Esophagus squamous epithelium (tissue), 5 donors: ENCODE measurements at places on chromosomes 7 and 10.

- no peak for DNase-seq
Observed at GRCh38 chr7:142939226-142939910, at the start of gene LLCFC1. Gene LLCFC1 (plus strand): TSS chr7:142939484. CDS start chr7:142939622, 138 bp downstream.

DNA sequence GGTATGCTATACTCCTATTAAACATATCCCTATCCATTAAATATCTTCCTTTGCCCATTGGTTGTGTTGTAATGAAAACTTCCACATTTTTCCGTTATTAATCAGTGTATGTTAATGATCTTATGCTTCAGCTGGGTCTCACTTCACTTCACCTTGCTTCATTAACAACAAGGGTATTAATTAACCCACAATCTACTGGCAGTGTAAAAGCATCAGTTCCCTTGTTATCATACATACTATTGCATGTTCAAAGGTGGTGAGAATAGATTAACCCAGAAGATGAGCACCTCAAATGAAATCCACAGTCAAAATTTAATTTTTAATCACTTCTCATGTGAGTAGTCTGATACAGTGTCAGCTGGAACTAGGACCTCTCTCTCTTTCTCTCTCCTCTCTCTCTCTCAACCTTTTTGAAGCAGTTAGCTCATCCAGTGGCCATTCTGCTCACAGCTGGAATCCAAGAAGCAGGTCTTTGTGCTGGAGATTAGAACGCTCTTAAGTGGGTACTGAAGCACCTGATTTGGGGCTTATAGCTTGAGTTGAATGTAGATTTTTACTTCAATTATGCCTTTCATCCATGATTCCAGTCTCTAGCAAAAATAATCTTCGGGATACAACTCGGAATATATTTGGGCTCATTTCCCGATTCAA is 172.3 kb downstream of the RAPGEF5 start:
- DNase-seq = no peak

- DNase-seq = no peak
Observed at GRCh38 chr7:7859411-7859810, 109.2 kb upstream of the GLCCI1 start.

GRCh38 chr7:133295484-133295883 is 42.6 kb downstream of the EXOC4 start:
- no peak for DNase-seq

DNA sequence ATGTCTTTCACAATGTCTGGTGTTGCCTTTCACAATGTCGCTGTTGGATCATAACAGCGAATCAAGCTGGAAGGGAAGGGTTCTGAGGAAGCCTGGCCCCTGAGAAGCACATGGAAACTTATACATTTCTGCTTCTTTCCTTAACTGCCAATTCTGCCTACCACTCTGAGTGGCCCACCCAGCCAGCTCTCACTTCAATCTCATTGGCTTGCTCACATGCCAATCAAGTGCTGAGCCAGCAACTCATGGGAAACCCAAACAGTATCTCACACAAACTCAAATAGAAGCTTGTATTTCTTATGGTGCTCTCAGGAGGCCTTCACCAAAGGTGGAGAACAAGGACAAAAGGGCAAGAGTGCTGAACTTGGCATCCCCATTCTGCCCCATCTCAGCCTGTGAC is 117.4 kb upstream of the GPR26 start:
- DNase-seq = no peak

DNA sequence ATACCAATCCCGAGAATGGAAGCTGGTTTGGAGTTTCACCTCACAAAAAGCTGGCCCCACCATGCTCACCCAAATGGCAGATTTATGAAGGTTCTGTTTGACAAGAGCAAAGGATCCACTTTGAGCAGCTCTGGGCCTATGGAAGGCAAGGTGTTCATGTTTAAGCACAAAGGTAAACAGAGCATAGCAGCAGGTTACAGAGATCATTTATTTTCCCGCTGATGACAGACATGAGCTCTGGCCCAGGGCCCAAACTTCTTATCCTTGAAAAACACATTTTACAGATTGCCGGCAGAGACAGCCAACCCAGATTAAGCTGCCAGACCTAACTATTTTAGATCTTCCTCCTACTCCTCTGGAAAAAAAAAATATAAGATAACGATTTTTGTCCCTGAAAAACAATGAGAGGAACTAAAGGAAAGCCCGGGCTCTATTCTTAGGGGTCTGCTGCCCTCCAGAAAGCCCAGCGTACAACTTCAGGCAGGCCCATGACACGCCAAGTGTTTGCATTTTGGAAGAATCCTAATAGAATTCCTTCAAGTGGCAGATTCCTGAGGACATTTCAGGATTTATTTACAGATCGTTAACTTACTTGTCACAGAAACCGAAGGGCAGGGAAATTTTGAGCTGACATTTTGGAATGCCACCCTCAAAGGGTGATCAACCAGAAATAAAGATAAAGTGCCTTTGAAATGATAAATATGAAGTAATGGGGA is 40.0 kb downstream of the SYPL1 start:
- DNase-seq = no peak

GRCh38 chr10:25695586-25695985 is 238.4 kb upstream of the MYO3A start:
- no peak for DNase-seq

DNA sequence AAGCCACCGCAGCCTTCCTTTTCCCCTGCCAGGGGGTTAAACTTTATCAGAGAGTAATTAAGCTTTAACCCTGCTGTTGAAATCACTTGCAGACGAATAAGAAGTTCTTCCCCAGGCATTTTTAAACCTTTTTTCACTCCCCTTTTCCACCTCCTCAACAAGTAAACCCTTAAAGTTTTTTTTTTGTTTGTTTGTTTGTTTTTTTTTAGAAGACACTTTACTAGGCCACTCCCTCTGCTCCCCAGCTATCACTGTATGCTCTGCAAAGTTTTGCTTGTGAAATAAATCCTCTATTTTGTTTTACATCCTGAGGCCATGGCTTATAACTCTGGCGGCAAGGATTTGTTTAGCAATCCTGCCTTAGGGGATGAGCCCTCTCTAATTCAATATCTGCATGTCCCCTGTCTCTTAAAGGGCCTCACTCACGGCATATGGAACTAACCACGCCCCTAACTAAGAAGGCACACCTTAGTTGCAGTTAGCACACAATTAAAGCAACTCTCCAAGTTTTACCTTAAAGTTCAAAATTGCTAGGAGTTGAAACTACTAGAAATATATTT is 1354.7 kb upstream of the LRRTM3 start:
- DNase-seq = no peak

GRCh38 chr10:11237571-11237970 is 219.9 kb downstream of the CELF2 start:
- no peak for DNase-seq

- DNase-seq = no peak
Observed at GRCh38 chr10:121774404-121774803, 153.4 kb downstream of the ATE1 start.

DNA sequence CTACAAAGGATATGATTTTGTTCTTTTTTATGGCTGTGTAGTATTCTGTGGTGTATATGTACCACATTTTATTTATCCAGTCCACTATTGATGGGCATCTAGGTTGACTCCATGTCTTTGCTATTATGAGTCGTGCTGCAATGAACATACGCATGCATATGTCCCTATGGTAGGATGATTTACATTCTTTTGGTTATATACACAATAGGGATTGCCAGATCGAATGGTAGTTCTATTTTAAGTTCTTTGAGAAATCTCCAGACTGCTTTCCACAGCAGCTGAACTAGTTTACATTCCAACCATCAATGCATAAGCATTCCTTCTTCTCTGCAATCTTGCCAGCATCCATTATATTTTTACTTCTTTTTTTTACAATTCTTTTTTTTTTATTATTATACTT is 35.6 kb upstream of the FAM13C start:
- DNase-seq = no peak

- DNase-seq = no peak
Observed at GRCh38 chr7:112071856-112072255, 134.3 kb downstream of the DOCK4 start.

- no peak for DNase-seq
Observed at GRCh38 chr10:5595994-5596471, 70.4 kb downstream of the ASB13 start.

GRCh38 chr10:43686414-43686813 is 37.7 kb upstream of the ZNF32 start:
- DNase-seq = no peak

DNA sequence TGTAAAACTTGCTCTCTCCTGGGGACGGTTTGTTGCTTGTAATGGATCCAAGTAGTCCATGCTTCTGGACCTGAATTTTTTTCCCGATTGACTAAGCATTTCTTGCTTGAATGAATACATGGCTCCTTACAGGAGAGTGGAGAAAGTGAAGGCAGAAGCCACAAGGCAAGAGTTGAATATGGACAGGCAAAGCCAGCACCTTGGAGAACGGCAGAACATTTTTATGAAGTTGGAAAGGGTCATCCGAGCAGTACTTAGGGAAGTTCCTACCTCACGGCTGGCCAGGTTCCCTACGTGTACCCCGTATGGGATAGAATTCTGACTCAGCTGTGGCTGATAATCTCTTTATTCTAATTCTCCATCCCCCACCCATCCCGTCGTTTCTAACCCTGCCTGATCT is 50.6 kb upstream of the MGAM2 start:
- DNase-seq = no peak
